Activated naive CD4-positive, alpha-beta T cell treated with anti-CD3 and anti-CD28 coated beads, Interleukin-2, amount 50 U/mL, for 72 hours (primary cell): ENCODE measurements at places on chromosomes 11 and 22.
A peak's percentile ranks its signal among the peaks of the same experiment; 100 is the strongest.

DNA sequence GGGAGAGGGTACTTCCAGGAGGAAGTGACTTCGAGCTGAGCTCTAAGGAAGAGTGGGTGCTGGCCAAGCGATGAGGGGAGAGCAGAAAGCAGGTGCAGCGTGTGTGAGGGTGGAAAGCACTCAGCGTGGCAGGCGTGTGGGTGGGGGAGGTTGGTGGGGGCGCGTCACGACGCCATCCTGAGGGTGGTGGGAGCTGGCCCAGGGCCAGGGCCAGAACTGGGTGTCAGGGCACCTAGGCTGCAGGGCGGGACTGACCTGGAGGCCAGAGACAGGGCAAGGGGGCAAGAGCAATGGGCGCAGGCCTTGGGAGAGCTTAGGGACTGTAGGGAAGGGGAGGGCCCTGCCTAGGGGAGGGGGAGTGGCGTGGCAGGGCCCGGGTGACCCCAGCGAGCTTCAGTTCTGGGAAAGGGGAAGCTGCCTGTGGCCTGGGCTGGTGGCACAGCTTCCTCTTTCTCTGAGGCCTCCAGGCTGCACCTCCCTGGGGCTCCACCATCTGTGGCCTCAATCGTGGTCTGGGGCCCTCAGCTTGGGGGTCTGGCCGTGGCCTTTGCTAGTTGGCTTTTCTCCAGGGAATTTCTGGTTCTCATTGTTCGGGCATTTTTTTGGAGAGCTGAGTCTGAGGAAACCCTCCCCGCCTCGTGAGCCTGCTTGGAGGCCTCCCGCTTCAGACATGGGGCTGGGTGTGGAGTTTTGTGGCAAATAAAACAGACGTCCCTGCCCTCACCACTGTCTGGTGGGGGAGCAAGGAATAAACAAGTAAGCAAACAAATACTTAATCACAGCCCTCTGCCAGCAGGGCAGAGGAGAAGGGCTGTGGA, 8.9 kb downstream of the RELT start:
- no peak for DNase-seq

DNA sequence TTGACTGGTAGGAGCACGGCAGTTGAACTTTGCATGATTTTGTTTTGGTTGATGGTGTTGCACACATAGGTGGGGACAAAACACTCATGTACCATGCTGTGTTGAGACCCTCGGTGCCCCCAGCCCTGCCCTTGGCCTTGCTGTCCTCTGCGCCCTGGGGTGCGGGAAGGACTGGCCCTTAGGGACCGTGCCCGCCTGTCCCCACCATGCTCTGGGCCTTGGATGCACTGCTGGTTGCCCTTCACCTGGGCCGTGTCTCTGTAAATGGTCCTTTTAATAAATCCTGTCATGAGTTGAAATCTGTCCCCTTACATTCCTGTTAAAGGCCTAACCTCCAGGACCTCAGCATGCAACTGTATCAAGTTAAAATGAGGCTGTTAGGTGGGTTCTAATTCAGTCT, 102.3 kb upstream of the ANO1 start:
- DNase-seq = no peak

- DNase-seq = no peak
Observed at GRCh38 chr22:42443240-42444076, 11.3 kb upstream of the NFAM1 start.

DNA sequence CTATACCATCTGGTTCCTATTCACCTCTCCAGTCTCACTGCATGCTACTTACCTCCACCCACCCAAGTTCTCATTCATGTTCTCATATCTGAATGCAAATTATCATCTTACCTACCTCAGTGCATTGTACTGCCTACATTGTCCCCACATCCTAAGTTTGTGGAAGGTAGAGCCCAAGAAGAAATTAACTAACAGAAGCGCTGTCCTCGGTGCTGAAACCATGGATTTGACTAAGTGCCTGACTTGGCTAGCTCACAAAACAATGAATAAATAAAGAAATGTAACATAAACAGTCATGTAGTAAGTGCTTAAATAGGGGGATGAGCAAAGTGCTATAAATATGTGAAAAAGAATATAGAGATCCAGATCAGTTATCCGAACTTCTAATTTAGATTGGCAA, 63.2 kb downstream of the GRIA4 start:
- peak; percentile 3 for DNase-seq

- DNase-seq = no peak
Observed at GRCh38 chr11:45889966-45890365, 4.5 kb downstream of the MAPK8IP1 start.

DNA sequence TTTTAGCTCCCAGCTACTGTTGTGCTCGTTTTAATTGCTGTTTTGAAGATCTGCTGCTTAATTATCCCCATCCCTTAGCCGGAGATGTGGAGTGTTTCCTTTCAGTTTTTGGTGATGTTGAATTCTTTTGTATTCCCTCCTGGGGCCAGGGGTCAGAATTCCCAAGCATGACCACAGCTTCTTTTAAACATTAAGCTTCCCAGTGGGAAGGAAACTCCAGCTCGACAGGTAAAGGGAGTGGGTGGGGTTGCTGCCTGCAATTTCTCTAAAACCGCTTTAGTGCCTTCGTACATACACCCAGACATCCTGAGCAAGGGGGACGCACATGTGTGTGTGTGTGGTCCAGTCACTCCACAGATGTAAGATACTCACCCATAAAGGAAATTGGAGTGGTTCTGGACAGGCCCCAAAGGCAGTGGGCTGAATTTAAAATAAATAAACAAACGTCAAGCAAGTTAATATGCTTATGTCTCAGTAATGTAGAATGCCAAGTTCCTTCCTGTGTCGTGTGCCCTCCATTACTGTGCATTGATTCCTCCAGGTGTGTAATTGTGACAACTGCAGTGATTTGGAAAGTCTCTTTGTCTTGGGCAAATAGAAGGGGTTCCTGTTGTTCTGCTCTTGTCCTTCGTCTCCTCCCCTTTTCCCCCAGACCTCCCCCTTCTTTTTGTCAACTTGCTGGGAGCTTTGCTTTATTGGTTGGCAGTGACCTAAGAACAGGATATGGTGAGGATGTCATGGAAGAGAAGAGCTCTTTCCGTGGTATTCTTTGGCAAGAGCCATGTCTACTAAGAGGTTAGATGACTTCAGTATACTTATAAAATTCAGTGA, 19.2 kb upstream of the ADSL start:
- no peak for DNase-seq

GRCh38 chr22:41966607-41967240, 2.5 kb upstream of the SEPTIN3 start:
- peak; percentile 36 for DNase-seq

- DNase-seq = no peak
Observed at GRCh38 chr11:563066-563811, 2.5 kb downstream of the RASSF7 start.

DNA sequence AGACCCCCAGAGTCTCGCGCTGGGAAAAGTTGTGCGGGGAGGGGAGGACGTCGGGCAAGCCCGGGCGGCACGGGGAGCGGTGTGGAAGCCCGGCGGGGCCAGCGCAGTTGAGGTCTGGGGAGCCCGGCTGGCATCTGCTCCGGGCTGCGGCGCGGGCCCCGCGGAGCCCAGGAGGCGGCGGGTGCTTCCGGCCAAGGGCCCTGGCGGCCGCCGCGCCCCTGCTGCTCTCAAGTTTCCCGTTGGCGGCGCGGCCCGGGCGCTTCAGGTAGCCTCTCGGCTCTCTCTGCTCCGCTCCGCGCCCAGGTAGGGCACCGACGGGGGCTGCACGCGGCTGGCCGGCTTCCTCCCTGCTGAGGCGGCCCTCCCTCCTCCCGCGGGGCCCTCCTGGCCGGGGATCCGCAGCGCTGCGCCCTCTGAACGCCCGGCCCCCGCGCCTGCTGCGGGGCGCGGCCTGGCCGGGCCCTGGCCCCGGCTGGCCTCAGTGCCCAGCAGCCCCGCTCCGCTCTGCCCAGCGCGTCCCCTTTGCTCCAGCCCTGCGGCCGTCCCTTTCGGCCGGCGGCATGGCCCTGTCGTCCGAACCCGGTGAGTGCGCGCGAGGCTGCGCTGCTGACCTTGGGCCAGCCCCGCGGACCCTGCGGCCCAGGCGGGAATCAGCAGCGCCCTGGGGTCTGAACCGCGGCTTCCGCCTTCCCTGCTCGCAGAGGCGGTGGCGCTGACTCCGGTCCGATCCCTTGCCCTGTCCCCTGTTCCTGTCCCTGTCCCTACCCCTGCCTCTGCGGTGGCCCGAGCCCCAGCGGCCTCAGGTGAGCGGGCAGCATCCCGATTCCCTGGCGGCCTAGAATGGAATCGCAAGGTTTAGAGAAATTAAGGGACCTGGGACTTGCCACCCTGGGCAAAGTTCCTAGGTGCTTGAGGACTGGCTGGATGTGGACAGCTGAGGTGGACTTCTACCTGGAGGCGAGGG, 4.3 kb upstream of the AMPD3 start:
- DNase-seq = peak; percentile 69

GRCh38 chr11:65897020-65897471, 3.1 kb downstream of the FOSL1 start:
- no peak for DNase-seq

DNA sequence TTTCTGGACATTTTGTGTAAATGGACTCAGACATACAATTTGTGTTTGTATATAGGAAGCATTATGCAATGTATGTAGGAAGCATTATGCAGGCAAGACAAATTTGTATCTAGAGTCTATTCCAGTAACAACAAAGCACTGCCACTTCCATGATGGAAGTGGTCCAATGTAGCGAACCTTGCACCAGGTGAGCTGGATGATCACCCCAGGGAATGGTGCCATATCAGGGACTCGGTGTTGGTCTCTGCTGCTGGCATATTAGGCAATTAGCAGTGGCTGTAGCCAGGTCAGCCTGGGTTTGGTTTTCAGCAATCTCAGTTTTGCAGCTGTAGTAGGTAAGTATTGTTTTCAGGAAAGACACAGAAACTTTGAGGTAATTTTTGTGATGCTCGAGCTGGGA, 12.8 kb downstream of the ZFP91 start:
- no peak for DNase-seq

- no peak for DNase-seq
Observed at GRCh38 chr22:38014083-38014482, 29.7 kb upstream of the SOX10 start.

DNA sequence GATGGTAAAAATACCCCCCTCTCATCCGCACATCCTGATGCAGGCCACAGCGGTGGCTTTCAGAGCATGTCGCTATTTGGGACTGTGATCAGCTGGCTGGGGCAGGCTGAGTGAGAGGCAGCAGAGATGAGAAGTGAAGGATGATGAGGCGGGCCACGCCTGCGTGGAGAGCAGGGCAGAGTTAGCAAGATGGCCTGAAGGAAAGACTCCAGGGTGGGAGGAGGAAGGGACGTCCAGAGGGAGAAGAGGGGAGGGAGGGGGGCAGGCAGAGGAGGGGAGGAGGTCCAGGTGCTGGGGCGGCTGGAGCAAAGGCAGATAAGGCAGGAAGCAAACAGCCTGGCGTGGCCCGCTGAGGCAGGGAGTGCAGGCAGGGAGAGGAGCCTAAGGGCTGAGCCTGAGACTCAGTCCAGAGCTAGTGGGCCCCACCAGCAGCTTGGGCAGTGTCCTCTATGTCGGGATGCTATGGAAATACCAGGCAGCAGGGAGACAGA, 29.1 kb downstream of the LRFN4 start:
- no peak for DNase-seq

GRCh38 chr11:102430158-102430836, 22.3 kb downstream of the TMEM123 start:
- DNase-seq = no peak

DNA sequence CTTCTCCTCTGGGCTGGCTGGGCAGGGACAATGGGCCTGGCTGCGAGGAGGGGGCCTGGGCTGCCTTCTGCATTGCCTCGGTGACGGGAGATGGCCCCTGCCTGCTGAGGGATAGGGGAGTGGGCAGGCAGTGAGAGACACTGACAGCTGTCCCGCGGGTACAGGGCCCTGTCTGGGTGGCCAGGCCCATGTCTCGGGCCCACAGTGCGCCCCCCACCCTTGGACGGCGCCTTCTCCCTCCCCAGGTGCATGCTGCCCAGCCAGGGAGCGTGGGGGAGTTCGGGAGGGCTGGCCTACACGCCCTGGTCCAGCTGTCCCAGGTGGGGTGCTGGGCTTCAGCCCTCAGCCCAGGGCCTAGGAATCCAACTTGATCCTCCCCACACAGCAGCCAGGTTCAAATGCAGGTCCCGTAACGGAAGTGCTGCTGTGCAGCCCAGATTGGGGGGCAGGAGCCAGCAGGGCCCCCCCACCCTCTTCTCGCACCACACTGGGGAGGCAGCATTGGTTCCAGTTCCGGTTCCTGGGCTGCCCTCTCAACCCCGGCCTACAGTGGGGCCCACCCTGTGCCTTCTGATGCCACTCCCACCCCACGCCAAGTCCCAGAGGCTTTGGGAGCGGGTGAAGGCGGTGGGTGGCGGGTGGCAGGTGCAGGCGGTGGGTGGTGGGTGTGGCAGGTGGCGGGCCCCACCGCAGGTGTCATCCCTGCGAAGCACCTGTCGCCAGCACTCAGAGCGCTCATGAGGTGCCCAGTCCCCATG, 7.3 kb upstream of the TSSC4 start:
- no peak for DNase-seq

DNA sequence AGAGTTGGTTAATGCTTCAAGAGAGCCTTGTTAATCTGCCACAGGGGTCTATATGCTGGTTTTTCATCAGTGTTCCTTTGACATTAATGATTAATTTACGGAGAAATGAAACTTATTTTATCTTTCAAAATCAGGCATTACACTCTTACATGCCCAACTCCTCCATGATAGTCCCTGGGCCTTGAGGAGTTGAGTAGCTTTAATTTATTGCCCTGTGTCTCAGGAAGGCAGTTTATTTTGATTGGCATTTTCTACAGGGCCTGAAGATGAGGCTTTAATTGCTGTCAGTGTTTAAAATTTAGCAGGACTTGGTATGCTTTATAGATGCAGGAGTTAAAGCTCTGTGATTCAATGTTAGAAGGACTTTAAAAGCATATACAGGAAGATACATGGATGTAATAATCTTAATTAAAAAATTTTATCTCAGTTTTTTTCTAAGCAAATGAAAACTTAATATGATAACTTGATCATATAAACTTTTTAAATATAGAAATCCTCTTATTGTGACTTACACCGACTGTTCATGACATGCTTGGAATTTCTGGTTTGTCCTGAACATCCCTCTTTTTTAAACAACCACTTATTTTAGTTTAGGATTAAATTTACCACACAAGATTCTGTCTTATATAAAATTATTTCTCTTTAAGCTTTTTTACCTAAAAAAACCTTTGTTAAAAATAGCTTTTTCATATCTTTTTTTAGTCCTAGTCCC, 12.2 kb downstream of the GLYAT start:
- no peak for DNase-seq

- DNase-seq = no peak
Observed at GRCh38 chr11:74487875-74488274, 5.6 kb downstream of the LIPT2 start.

GRCh38 chr11:40826601-40827000, 632.9 kb downstream of the LRRC4C start:
- no peak for DNase-seq

- no peak for DNase-seq
Observed at GRCh38 chr22:37894939-37895670, 11.0 kb upstream of the MICALL1 start.
